T-cell (primary cell): ENCODE measurements at places on chromosomes 1 and 21. TPM values are rescaled to one million over a fixed set of nuclear protein-coding genes. Genes with fewer than 3 reads are reported as not detected.

- no peaks in the 10 kb centered on the region for H3K36me3 ChIP-seq
- no peaks in the 10 kb centered on the region for H3K27me3 ChIP-seq
- no peak overlapping the region for H3K4me3 ChIP-seq
- H3K4me1 ChIP-seq = peaks cover 9% of the 10 kb centered on the region
These were observed 275.5 kb upstream of the FMN2 start for GRCh38 chr1:239816081-239816782.

- no peak overlapping the region for H3K4me3 ChIP-seq
- no peaks in the 10 kb centered on the region for H3K36me3 ChIP-seq
- no peak overlapping the region for H3K27ac ChIP-seq
- peaks cover 19% of the 10 kb centered on the region for H3K4me1 ChIP-seq
These were observed 5.6 kb downstream of the LYPLAL1 start for GRCh38 chr1:219179293-219179692.

DNA sequence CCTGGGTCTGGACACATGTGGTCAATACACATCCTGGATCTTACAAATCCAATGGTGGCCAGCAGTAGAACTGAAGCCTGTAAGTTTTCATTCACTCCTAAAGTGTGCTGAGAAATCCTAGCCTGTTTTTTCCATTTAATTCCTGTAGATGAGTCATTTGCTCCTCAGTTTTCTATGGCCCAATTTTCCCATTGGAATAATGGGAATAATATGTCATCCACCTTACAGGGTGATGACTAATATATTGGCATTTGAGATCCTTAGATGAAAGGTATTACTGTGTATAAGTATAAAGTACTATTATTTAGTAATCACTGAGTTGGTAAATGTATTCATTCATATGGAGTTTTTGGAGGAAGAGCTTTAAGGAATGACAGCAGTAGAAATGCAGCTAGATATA is 89.7 kb upstream of the ADAR start:
- H3K4me1 ChIP-seq = no peaks in the 10 kb centered on the region
- peaks cover 10% of the 10 kb centered on the region for H3K27me3 ChIP-seq
- H3K4me3 ChIP-seq = no peak overlapping the region
- no peak for DNase-seq
- no peak overlapping the region for H3K27ac ChIP-seq

- H3K36me3 ChIP-seq = no peaks in the 10 kb centered on the region
- H3K27me3 ChIP-seq = peaks cover 15% of the 10 kb centered on the region
These were observed 2.2 kb downstream of the FOXD2 start for GRCh38 chr1:47439819-47440598.

DNA sequence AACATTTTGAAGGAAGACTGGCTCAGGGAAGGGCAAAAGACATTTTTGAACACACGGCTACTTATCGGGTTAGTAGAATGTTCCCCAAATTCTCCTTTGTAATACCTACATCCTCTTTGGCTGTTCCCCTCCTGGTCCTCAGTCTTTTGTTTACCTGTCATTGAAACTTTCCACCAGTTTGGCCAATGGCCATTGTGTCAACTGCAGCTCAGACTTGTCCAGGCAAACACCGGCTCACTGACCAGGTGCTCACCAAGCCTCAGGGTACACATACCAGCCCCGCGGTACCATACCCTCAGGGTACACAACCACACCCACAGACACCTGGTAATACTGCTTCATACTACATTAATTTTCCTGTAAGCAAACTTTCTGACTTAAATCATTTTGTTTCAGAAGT is 84.8 kb upstream of the ZNF648 start:
- H3K4me3 ChIP-seq = no peak overlapping the region
- no peaks in the 10 kb centered on the region for H3K27me3 ChIP-seq
- H3K36me3 ChIP-seq = no peaks in the 10 kb centered on the region
- DNase-seq = no peak
- H3K27ac ChIP-seq = no peak overlapping the region

DNA sequence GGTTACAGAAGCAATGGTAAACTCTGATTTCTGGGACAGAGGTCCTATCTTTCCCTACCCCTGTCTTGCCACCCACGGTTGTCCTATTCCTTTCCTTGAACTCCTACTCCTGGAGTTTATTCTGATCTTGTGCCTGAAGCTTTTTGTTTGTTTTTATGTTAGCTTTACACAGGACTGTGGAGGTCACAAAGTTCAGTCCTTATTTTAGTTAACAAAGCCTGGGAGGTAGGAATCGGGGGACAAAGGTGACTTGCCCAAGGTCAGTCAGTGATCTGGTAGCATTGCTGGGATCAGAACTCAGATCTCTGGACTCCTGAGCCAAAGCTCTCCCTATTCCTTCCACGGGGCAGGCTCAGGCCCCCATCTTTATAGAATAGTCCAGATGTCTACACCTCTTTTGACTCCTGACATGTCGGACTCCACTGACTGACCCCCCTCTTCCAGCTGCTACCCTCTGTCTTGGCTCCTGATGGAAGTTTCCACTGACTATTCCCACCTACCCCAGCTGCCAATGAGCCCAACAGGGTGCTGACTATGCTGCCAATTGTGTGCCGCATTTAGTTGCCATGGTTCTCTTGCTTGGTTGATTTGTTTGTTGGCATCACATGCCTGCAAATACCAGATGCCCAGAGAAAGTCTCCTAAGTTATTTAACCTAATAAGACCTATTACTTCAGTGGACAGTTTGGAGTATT is 9.9 kb downstream of the F5 start:
- no peak overlapping the region for H3K4me3 ChIP-seq
- no peak for DNase-seq
- no peaks in the 10 kb centered on the region for H3K4me1 ChIP-seq

- no peaks in the 10 kb centered on the region for H3K27me3 ChIP-seq
- no peaks in the 10 kb centered on the region for H3K4me1 ChIP-seq
- DNase-seq = peak; percentile 89
These were observed 6.8 kb downstream of the SMIM12 start for GRCh38 chr1:34852677-34853217.

- no peaks in the 10 kb centered on the region for H3K27me3 ChIP-seq
- peak; percentile 20 for DNase-seq
- H3K27ac ChIP-seq = no peak overlapping the region
- H3K4me3 ChIP-seq = no peak overlapping the region
These were observed 5.3 kb upstream of the SLC6A9 start for GRCh38 chr1:44036409-44037139.

GRCh38 chr21:16047904-16048303 is 318.1 kb downstream of the USP25 start:
- H3K4me1 ChIP-seq = no peaks in the 10 kb centered on the region
- no peak overlapping the region for H3K27ac ChIP-seq
- no peaks in the 10 kb centered on the region for H3K36me3 ChIP-seq
- DNase-seq = no peak
- no peaks in the 10 kb centered on the region for H3K27me3 ChIP-seq

DNA sequence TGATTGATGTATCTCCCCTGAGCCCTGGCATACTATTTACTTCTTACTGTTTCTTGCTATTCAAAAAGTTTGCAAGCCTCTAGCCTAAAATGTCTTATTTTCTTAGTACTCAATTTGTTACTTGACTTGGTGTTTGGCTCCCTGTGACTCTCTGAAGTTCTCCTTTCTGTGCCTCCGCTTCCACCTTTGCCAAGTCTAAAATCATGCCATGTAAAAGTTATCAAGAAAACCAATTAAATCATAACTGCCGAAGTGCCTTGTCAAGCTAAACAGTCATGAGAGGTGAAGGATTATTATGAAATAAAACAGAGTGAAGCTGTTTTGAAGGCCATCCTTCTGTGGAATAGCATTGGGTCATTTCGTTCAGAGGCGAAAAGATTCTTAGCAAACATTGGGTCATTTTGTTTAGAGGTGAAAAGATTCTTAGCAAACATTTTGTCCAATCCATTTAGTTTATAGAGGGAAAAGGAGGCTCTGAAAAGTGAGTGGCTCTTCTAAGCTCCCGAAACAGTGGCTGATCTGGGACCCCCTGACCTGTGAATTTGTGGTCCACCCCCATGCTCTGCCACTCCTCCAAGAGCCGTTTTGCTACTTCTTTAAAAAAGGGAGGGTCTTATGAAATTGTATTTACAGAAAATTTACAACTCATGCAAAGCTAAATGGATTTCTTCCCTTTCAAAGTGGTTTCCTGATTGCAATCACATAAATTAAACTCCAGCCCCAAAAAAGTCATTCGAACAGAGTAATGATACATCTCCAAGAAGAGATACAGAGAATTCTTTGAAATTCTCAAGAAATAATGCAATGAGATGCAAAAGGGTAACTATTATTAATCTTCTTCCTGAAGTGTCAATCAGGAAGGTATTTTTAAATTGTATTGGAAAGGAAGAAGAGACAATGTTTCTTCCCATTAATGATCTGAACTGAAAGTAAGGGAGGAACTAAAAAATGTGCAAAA is 141.4 kb downstream of the RUNX1 start:
- no peaks in the 10 kb centered on the region for H3K27me3 ChIP-seq
- no peak for DNase-seq
- peaks cover 9% of the 10 kb centered on the region for H3K4me1 ChIP-seq
- no peak overlapping the region for H3K27ac ChIP-seq

- no peak overlapping the region for H3K27ac ChIP-seq
- no peaks in the 10 kb centered on the region for H3K4me1 ChIP-seq
- no peaks in the 10 kb centered on the region for H3K27me3 ChIP-seq
- no peaks in the 10 kb centered on the region for H3K36me3 ChIP-seq
These were observed 785.1 kb downstream of the LTN1 start for GRCh38 chr21:28207436-28208173.

DNA sequence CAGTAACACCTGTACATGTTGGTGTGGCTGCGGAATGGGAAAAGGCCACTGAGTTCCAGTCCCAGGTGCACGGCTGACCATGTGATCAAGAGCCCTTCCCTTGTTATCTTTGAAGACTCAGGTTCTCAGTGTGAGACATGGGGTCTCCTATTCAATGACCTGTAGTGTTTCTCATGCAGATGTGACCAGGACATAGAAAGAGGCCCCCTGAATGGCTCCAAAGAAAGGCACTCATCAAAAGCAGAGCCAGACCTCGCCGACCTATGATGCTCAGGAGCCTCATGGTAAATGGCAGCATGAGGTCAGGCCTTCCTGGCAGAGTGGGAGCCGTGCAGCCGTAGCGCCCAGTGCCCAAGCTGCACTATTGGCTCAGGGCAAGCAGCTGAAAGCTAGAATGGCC is 42.3 kb upstream of the HAO2 start:
- no peaks in the 10 kb centered on the region for H3K36me3 ChIP-seq
- no peak overlapping the region for H3K4me3 ChIP-seq
- H3K27me3 ChIP-seq = peaks cover 18% of the 10 kb centered on the region
- no peak overlapping the region for H3K27ac ChIP-seq
- no peak for DNase-seq

GRCh38 chr21:14559102-14559501 is 13.0 kb upstream of the SAMSN1 start:
- H3K27ac ChIP-seq = no peak overlapping the region
- H3K4me1 ChIP-seq = peaks cover 3% of the 10 kb centered on the region
- no peaks in the 10 kb centered on the region for H3K36me3 ChIP-seq
- no peak for DNase-seq

DNA sequence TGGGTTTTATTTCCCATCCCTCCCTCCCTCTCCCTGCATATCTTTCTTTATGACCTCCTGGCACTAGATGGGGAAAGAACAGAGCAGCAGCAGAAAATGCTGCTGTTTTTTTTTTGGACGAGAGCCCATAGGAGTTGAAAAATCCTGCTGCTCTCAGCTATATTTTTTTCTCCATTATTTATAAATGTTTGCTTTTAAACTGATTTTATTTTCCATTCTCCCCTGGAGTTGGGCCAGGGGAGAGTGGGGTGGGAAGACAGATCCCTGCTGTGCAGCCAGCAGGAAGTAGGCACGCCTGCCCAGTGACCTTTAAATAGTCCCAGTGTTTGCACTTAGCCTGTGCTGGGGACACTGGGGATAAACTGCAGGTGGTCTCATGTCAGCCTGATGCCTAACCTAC is 17.4 kb downstream of the SFT2D2 start:
- no peak for DNase-seq
- peaks cover 7% of the 10 kb centered on the region for H3K4me1 ChIP-seq
- H3K36me3 ChIP-seq = peaks cover 72% of the 10 kb centered on the region
- no peak overlapping the region for H3K4me3 ChIP-seq

DNA sequence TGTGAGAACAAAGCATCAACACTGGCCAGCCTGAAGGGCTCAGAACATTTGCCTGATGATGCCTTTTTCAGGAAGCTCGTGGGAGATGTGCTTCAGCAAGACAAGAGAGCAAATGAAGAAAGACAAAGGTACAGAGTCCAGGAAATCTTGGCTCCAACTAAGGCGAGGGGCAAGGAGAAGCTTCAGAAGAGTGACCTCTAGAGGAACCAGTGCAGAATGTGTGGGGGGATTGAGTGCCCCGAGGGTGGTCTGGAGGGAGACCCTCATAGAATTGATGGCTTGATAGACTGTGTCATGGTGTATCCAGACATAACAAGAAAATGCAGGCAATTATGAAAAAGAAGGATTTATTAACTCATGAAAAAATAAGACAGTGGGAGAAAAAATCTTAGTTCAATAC is 15.3 kb upstream of the NLRP3 start:
- H3K27me3 ChIP-seq = peaks cover 3% of the 10 kb centered on the region
- no peak overlapping the region for H3K4me3 ChIP-seq
- no peaks in the 10 kb centered on the region for H3K36me3 ChIP-seq
- DNase-seq = no peak

DNA sequence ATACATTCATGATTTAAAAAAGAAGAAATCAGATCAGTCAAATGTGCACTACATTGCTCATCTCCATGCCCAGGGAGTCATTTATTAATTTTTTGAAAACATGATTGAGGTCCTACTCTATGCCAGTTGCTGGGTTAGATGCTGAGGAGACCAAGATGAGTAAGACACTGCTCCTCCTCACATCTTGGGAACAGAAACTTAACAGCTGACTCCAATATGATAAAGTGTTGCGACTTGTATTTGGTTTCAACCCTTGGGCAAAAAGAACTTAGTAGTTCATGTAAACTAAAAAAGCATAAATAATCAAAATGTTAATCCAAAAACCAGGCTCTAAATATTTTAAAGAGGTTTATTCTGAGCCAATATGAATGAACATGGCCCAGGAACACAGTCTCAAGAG is 56.9 kb downstream of the OPTC start:
- no peak for DNase-seq
- no peaks in the 10 kb centered on the region for H3K4me1 ChIP-seq
- H3K36me3 ChIP-seq = no peaks in the 10 kb centered on the region
- H3K27me3 ChIP-seq = no peaks in the 10 kb centered on the region
- no peak overlapping the region for H3K4me3 ChIP-seq

BSND gene
- total RNA-seq = not detected

AADACL3 gene
- not detected for total RNA-seq

IGFN1 gene
- not detected for total RNA-seq

GNB1 gene
- total RNA-seq = 267 TPM

MROH7 gene
- total RNA-seq = 0.25 TPM

C4BPA gene
- 0.60 TPM for total RNA-seq

UBL4B gene
- total RNA-seq = not detected
